ENCODE measurements at places on chromosomes 2 and 18. TPM values are rescaled to one million over a fixed set of nuclear protein-coding genes. Genes with fewer than 3 reads are reported as not detected.

SRD5A2 gene
- not detected for total RNA-seq

DNA sequence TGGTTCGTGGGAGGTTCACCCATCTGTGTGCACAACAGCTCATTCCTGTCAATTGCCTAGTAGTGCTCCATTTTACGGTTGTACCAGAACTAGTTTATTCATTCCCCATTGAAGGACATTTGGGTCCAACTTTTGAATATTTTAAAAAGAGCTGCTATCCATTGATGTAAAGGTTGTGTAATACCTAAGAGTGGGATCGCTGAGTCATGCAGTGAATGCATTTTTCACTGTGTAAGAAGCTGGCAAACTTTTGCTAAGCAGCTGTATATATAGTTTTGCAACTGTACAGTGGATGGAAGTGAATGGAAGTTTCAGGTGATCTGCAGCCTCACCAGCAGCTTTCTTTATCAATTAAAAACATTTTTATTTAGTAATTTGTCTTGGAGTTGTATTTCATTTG is 104.5 kb downstream of the DCDC2C start:
- peaks cover 4% of the 10 kb centered on the region for H3K36me3 ChIP-seq
- H3K27me3 ChIP-seq: peaks cover 10% of the 10 kb centered on the region
- DNase-seq: no peak
- H3K27ac ChIP-seq: no peak overlapping the region

IL1RN gene
- 3.7 TPM for total RNA-seq

- no peaks in the 10 kb centered on the region for H3K4me1 ChIP-seq
- DNase-seq: no peak
- no peaks in the 10 kb centered on the region for H3K36me3 ChIP-seq
- H3K27ac ChIP-seq: no peak overlapping the region
Measured at GRCh38 chr2:46837704-46838103, 77.9 kb downstream of the MCFD2 start.

- H3K4me3 ChIP-seq: no peak overlapping the region
- peaks cover 28% of the 10 kb centered on the region for H3K27me3 ChIP-seq
- H3K4me1 ChIP-seq: no peaks in the 10 kb centered on the region
- no peaks in the 10 kb centered on the region for H3K36me3 ChIP-seq
- no peak for DNase-seq
Measured at GRCh38 chr2:170201275-170201674, 23.3 kb downstream of the MYO3B start.

DNA sequence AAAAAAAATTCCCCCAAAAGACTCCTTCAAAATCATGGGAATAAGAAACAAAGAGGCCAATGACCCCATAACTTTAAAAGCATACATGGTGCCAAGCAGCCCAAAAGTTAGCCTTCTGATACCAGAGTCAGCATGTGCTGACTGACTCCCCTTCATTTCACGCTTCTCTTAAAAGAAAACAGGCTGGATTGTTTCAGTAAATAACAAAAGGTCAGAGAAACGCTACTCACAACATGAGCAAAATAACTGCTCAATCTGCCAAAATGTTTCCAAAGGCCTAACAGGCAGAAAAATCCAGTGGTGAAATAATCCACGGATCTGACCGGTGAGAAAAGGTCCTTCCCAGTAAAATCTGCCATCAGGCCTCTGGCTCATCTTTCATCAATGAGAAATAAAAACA is 71.6 kb downstream of the BCL2 start:
- H3K4me3 ChIP-seq: no peak overlapping the region
- DNase-seq: no peak
- no peak overlapping the region for H3K27ac ChIP-seq
- H3K36me3 ChIP-seq: peaks cover 11% of the 10 kb centered on the region

RPS27A gene
- 804 TPM for total RNA-seq

GPR35 gene
- total RNA-seq: 7.6 TPM

- no peak overlapping the region for H3K4me3 ChIP-seq
- no peaks in the 10 kb centered on the region for H3K36me3 ChIP-seq
- H3K27ac ChIP-seq: no peak overlapping the region
- no peak for DNase-seq
Measured at GRCh38 chr2:204261846-204262245, 283.4 kb upstream of the PARD3B start.

- no peaks in the 10 kb centered on the region for H3K27me3 ChIP-seq
- H3K36me3 ChIP-seq: peaks cover 5% of the 10 kb centered on the region
- H3K4me1 ChIP-seq: no peaks in the 10 kb centered on the region
- H3K27ac ChIP-seq: no peak overlapping the region
- no peak for DNase-seq
Measured at GRCh38 chr2:159009940-159010339, 41.5 kb downstream of the TANC1 start.
